ENCODE measurements at places on chromosomes 7 and 10. TPM values are rescaled to one million over a fixed set of nuclear protein-coding genes. Genes with fewer than 3 reads are reported as not detected.

The CCNY gene
- 69.3 TPM for total RNA-seq

The UTF1 gene
- total RNA-seq: not detected

The EN2 gene
- total RNA-seq: not detected

The ABCB4 gene
- 2.0 TPM for total RNA-seq

The AKR1C3 gene
- 553 TPM for total RNA-seq

DNA sequence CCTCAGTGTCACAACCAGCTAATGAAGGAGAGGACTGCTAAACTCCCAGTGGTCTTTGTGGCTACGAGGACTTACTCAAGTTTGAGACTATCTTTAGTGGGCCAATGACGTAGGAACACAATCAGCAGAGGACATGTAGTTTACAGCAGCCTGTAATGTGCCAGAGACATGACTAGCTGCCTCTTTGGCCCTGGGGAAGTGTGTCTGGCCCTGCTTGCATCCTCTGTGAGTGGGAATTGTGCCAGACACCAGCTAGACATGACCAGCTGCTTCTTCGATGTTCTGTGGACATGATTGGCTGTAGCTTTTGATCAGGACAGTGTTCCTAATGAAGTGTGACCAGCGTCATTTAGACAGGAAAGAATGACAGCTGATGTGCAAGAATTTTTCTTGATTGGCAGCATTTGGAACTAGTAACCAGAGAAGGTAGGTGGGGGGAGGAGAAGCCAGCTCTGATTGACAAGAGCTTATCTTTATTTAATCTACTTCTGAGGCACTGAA, 141.7 kb downstream of the AUTS2 start:
- DNase-seq: peak; percentile 12

DNA sequence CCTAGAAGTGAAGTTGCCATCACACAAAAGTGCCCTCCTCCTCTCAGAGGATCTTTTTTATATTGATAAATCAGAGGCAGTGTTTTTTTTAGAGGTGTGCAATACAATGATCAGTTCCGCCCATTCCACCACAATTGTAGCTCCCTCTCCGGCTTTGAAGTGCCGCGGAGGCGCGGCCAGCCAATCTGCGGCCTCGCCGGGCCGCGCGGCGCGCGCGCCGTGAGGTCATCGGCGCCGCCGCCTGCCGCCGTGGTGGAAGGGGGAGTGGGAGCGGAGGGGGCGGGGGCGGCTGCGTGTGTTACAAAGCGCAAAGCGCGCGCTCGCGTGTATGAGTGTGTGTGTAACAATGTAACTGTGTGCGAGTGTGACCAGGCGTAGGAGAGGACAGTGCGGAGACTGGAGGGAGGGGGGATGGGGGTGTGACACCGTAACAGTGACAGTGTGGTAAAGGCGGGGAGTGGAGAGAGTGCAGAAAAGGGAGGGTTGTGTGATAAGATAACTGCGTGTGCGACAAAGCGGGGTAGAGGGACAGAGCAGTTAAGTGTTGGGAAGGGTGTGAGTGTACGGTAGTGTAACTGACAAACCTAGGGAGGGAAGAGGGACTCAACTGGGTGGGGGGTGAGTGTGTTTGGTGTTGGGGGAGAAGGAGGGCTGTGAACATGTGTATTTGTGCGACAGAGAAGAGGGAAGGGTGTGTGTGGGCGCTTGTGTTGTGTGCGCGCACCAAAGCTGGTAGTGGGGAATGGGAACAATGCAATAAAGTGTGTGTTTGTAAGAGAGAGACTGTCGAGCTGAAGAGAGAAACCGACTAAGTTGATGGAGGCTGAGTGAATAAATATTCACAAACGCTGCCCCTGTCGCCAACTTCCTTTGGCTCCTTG, at the start of gene SP8:
Gene SP8 (minus strand): TSS at position 108 of the 881 bp plus-strand sequence. CDS start 88 bp downstream, at position 20.
- no peak for DNase-seq

GRCh38 chr7:157464971-157465886, 128.4 kb downstream of the DNAJB6 start:
- DNase-seq: no peak

- DNase-seq: no peak
These were observed 253.6 kb downstream of the WDR37 start for GRCh38 chr10:1309617-1310270.

DNA sequence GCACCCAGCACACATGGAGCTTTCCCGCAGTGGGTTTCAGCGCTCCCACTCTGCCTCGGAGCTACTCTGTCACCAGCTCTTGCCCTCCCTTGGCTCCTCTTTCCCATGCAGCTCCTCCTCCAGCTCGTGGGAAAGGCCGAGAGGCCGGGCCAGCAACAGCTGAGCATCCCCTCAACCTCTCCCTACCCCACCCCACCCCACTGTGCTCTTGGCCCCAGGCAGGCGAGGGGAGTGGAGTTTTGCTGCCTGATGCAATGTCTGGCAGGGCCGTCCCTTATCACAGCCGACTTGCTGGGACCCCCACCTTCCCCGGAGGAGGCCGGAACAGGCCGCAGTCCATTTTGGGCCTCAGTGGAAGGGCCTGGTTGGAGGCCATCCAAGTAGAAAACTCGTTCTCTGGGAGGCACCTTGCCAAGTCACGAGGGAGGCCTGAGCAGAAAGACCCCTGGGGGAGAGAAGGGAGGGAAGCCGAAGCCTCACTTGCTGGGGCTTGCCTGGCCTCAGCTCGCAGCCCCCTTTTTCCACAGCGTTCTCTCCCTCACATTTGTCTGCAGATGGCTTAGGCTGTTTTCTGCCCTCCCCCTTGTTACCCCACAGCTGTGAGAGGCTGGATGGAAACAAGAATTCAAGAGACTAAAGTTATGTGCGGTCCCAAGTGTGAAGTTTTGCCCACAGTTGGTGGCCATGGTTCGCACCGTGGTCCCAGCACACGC, 35.3 kb downstream of the CHST3 start:
- peak; percentile 33 for DNase-seq

- no peak for DNase-seq
These were observed 45.0 kb upstream of the DPYSL4 start for GRCh38 chr10:132141526-132142395.

DNA sequence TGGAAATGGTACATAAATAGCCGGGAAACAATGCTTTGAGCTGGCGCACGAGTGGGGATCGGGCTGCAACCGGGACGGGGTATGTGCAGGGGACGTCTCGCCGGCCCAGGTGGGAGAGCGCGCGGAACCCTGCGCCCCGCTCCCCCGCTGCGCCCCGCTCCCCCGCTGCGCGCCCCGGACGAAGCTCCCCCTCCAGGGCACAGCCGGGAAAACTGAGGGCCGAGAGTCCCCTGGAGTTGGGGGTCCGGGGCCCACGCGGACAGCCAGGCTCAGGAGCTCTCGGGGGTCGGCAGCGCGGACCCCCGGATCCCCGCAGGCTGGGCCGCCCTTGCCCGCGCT, 514 bp downstream of the RADIL start:
- DNase-seq: no peak

DNA sequence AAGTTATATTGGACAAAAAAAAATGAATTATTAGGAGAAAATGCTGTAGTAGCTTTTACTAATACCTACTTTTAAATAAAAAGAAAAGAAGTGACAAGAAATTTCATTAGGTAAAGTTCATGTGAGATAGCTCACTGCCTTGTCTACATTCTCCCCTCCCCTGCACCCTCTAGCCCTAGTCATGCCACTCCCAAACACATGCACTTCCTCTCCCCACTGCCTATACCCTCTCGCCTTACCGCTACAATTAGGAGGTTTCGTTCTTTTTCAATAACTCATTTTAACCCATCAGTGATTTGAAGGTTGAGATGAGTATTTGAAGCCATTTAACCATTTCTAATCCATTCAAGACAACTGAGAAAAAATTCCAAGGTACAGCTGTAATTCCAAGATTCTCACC, 75.3 kb downstream of the HIBADH start:
- no peak for DNase-seq

- no peak for DNase-seq
These were observed 63.4 kb upstream of the ANK3 start for GRCh38 chr10:60453036-60453435.

GRCh38 chr10:78600121-78600665, 468.6 kb upstream of the ZMIZ1 start:
- DNase-seq: no peak

- no peak for DNase-seq
These were observed 694.1 kb downstream of the ANKRD7 start for GRCh38 chr7:118918556-118918955.

DNA sequence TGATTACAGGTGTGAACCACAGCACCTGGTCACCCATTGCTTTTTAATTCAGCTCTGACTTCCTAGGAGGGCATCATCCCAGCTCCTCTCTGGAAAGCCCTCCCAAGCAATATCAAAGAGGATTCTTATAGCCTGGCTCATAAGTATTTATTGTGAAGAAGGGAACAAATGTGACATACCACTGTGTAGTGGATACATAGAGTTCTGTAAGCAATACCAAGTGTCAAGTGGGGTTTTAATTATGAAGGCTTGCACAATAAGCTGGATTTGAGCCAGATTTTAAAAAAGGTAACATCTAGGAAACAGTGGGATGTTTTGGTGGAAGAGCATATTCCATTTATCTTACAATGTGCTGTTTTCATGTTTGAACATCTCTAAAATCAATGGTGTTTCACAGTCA, 19.0 kb upstream of the PRTFDC1 start:
- no peak for DNase-seq

- DNase-seq: no peak
These were observed 68.7 kb downstream of the AFAP1L2 start for GRCh38 chr10:114335614-114336013.

GRCh38 chr7:27080844-27081436, 14.9 kb downstream of the HOXA1 start:
- DNase-seq: no peak

GRCh38 chr10:48300556-48300955, 5.9 kb upstream of the MAPK8 start:
- DNase-seq: no peak

All from mucosa of gallbladder (tissue), 1 donor.